CD4-positive, alpha-beta T cell (primary cell): ENCODE measurements at places on chromosomes 2 and 18.

- DNase-seq = no peak
Observed at GRCh38 chr18:55838841-55839240, 250.8 kb upstream of the TCF4 start.

- no peak for DNase-seq
Observed at GRCh38 chr2:182980115-182980514, 58.1 kb downstream of the NCKAP1 start.

DNA sequence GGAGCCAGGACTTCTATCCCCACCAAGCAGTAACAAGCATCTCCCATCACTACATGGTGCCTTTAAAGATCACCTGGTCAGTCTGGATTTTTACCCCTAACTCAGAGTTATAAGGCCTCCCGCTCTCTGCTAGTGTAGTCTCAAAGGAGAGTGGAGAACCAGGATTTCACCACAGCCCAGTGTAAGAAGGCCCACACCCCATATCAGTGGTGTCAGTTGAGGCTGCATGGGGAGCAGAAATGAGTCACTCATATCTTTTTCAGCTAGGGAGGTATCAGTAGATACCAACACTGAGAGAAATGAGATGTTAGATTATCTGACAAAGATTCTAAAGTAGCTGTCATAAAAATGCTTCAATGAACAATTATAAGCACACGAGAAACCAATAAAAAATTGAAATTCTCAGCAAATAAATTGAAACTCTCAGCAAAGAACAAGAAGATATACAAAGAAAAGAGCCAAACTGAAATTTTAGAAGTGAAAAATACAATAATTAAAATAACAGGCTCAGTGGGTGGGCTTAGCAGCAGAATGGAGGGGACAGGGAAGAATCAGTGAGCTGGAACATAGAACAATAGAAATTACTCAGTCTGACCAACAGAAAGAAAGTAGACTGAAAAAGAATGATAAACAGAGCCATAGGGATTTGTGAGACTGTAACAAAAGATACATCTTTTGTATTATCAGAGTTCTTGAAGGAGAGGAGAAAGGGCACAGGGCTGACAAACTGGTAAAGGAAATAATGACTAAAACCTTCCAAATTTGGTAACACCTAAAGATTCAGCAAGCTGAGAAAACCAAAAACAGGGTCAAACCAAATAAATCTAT is 257.7 kb downstream of the ANAPC1 start:
- DNase-seq = no peak

GRCh38 chr2:121489911-121490583 is 40.6 kb upstream of the RNU4ATAC start:
- DNase-seq = no peak

- DNase-seq = no peak
Observed at GRCh38 chr2:215966274-215966673, 47.1 kb downstream of the MREG start.

DNA sequence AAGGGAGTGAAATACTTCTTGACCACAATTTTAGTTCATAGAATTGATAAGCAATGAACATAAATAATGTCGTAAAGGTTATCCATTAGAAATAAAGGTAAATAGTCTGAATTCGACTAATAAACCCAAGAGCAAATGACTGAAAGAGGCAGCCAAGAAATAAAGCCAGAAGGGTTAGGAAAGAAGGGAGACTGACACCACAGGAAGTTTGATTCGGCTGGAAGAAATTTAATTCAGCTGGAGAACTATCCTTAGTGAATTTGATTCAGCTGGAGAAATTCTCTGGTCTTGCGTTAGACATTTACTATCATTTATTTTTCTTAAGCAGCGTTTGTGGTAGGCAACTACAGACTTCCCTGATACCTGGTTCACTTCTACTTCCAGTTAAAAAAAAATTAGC is 429.6 kb downstream of the PID1 start:
- no peak for DNase-seq

DNA sequence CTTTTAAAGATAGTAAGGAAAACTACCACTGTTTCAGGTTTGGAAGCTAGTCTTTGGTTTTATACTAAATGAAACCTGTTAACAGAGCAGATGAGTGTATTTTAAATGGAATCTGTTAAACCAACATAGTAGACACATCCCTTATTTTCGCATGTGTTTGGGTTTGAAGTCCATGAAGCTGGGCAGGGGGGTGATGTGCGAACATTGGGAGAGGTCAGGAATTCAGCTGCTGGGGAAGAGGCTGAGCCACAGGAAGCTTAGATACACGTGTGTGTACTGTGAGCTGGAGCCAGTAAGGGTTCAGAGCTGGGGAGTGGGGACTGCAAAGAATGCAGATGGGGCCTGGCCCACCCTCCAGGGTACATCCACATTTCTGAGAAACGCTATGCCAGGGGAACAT is 176.9 kb downstream of the VAPA start:
- DNase-seq = no peak

DNA sequence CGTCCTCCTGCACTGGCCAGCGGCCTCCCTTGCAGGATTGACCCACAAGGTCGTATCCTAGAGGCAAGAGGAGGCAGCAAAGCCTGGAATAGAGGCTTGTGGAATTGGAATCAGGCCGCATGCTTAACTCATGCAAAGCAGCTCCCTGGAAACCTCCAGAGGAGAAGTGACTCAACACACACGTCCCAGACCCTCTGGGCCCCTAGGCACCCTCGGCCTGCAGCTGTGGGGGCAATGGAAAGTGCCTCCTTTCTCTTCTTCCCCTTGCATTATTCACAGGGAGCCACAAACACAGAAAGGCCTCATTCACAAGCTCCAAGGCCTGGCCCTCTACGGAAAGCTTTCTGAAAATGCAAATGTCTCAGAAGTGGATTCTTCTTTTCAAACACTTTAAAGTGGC is 19.6 kb downstream of the SPATA3 start:
- no peak for DNase-seq

DNA sequence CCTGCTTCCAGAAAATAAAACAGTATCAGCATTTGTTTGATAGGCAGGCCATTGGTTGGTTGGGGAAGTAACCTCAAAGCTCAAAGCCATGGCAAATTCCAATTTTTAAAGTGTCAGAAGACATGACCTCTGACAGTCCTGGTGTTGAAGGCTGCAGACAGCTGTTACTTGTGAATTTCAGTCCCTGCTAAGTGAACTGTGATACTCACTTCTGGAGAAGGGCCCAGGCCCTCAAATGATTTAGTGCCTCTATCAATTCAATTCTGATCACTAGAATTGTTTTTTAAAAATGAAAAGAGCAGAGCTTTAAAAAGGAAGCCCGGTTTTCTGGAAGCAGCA is 23.1 kb downstream of the MRPL44 start:
- no peak for DNase-seq
